Left ventricle myocardium superior (tissue), 1 donor: ENCODE measurements at places on chromosomes 12 and 14. TPM values are rescaled to one million over a fixed set of nuclear protein-coding genes. Genes with fewer than 3 reads are reported as not detected.

- DNase-seq = no peak
These were observed 22.5 kb downstream of the PKP2 start for GRCh38 chr12:32874078-32874477.

DNA sequence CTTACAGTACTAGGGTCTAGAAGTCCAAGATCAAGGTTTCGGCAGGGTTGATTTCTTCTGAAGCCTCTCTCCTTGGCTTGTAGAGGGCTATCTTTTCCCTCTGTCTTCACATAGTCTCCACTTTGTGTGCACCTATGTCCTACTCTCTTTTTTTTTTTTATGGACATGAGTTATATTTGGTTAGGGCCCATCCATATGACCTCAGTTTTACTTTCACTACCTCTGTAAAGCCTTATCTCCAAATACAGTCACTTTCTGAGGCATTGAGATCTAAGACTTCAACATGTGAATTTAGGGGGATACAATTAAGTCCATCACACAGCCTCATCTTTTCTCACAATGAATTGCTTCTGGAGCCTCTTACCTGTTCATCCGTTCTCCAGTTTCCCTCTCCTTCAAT is 5.9 kb upstream of the SPTB start:
- DNase-seq = no peak

GRCh38 chr14:60862283-60862682 is 118.6 kb downstream of the TRMT5 start:
- no peak for DNase-seq

The MYRFL gene
- total RNA-seq = not detected

The FBXO33 gene
- 4.4 TPM for total RNA-seq
